ENCODE measurements at places on chromosomes 13 and 19. TPM values are rescaled to one million over a fixed set of nuclear protein-coding genes. Genes with fewer than 3 reads are reported as not detected.

GRCh38 chr19:54461613-54462012 lies 2.0 kb downstream of the LENG9 start:
- no peak for DNase-seq

Gene TSSK6
- total RNA-seq, result 2.1 TPM

Gene CADM4
- total RNA-seq, result 2.6 TPM

Gene C1QTNF9B
- not detected for total RNA-seq
